ENCODE measurements at places on chromosomes 6 and 20.

- no peak for DNase-seq
These were observed 345 bp upstream of the CST5 start for GRCh38 chr20:23879811-23880374.

GRCh38 chr6:82045965-82046756 lies 201.4 kb downstream of the IBTK start:
- no peak for DNase-seq

GRCh38 chr6:11363881-11364576 lies 131.6 kb upstream of the NEDD9 start:
- peak; percentile 45 for DNase-seq

GRCh38 chr6:47242483-47243386 lies 67.0 kb downstream of the TNFRSF21 start:
- peak; percentile 30 for DNase-seq

DNA sequence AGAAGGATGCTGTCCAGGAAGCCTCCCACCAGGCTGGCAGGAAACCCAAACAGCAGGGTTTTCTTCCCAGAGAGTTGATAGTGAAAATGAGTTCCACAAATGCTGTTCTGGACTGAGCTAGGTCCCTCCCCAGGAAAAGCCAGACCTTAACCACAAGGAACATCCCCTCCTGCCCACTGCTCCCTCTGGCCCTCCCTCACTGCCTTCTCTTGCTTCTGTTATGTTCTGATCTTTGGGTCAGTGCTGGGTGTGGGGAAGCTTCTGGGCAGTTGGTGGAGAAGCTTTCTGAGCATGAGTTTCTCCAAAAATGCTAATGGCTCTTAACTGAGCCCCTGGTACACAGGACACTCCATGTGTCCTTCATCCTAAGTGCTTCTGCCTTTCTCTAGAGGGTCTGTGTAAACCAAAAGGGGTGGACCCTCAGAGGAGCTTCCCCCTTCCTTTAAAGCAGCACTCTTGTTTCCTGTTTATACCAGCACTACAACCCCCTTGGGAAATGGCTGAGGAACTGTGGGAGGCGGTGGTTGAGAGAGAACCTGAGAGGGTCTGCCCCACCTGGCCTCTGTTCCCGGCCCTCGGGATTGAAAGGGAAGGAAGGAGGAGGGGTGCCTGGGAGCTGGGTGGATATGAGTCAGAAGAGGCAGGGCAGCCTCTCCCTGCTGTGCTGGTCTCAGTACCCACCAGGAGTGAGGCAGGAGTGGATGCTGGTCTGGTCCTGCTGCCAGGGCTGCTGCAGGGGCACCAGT lies 42.0 kb downstream of the CDS2 start:
- DNase-seq, result no peak

GRCh38 chr20:29319725-29320124 lies 1937.7 kb upstream of the DEFB115 start:
- no peak for DNase-seq

- no peak for DNase-seq
These were observed 74.0 kb upstream of the RALGAPA2 start for GRCh38 chr20:20786428-20786827.

DNA sequence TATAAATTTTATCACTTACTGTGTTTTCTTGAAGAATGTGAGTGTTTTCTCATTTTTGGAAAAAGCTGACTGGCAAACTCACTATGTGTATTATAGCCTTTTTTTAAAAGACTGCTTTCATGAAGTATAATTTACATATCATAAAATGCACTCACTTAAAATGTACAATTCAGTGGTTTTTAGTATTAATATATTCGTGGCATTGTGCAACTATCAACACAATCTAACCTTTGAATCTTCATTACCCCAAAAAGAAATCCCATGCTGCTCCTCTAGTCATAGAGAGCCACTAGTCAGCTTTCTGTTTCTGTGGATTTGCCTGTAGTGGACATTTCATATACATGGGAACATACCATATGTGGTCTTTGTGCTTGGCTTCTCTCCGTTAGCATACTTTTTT lies 143.8 kb downstream of the PLCB4 start:
- DNase-seq, result no peak

GRCh38 chr6:137973201-137973600 lies 106.1 kb downstream of the TNFAIP3 start:
- no peak for DNase-seq

- no peak for DNase-seq
These were observed 12.8 kb downstream of the BHLHE23 start for GRCh38 chr20:62993856-62994494.

- DNase-seq, result no peak
These were observed 2.1 kb downstream of the MMP24OS start for GRCh38 chr20:35275741-35276251.

DNA sequence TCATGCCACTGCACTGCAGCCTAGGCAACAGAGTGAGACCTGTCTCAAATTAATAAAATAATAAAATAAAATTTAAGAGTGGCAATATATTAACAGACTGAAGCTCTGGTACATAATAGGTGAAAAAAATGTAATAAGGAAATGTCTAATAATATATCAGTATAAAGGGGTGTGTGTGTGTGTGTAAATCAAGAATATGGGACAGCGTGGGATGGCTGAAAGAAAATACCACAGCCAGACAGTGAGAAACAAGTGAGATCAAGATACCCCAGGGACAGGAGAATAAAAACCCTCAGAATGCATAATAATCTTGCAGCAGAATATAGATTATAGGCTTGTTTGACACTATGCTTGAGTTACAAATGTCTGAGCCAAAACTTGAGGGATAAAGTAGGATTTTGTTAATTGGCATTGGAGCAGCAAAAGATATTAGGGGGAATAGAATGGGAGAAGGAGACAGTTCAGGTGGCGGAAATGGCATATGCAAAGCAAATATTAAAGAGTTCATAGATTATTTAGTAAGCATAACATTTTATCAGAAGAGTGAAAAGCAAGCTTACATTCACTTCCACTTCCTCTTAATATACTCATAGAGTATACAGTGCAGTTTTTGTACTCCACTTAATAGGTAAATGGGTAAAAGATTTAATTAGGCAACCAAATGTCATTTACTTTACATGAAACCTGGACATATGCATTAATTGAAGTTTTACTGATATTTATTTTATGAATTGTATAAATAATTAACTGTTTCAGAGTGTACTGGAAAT lies 398.5 kb upstream of the GJE1 start:
- no peak for DNase-seq

DNA sequence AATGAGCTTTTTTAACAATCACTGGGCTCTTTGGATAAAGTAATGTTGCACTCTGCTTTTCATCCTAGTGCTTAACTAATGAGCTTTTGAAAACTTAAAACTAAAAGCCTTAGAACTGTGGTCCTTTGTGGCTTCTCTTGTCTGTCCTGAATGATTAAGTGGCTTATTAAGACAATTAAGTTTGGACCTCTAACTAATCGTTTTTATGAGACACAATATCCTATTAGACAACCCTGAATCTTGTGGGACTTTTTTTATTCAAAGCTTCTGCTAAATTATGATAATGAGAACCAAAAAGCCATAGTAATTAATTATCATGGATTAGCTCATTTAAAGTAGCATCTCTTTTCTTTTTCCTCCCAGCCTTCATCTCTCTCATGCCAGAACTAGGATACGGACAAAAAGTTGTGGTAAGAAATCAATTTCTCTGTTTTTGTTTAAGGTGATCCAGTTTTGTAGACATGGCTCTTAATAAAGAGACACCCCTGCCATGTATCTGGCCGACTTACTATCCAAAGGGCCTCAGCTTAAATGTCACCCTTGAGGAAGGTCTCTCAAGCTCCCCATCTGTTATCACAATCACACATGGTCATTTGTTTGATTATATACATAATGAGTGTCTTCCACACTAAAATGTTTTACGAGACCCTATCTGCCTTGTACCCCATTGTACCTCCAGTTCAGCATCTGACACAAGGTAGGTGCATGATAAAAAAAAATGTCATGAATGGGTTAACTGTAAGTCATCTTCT lies 384.4 kb upstream of the IRAK1BP1 start:
- DNase-seq, result no peak

DNA sequence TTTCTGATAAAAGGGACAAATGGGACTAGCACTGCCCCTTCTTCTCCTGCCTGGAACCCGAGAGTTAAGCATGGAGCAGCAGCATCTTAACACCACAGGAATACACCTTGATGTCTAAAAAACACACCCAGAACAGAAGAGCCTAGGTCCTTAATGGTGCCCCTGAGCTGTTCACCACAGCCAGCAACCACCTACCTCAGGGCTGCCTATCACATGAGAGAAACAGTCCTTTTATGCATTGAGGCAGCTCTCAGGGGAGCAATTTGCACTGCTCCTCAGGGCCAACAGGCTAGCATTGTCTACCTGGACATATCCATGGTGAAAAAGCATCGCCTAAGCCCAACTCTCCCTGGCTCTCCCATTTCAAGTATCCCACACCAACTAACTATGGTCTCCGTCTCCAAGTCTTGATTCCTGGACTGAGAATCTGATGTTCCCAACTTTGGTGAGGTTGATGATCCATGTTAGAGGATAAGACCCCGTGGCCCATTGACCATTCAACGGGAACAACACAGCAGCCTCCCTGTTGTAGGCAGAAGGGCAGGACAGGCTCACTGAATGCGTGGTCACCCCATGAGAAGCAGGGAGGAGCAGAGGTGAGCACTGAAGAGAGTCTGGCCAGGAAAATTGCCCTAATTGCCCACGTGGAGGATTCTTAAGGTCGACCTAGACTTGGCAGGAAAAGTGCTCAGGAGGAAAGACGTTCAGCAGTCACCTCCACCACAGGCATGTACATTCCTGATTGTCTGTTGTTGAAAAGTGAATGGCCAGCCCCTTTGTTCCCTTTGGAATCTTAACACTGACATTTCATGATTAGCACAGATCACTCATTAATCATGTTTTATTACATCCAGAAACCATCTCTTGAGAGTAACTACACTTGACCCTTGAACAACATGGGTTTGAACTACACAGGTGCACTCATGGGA lies 4.2 kb upstream of the APMAP start:
- no peak for DNase-seq
